ENCODE measurements at places on chromosomes 7 and 10.

- H3K4me3 ChIP-seq: no peak overlapping the region
- H3K27me3 ChIP-seq: no peaks in the 10 kb centered on the region
- H3K27ac ChIP-seq: no peak overlapping the region
- peak; percentile 0 for DNase-seq
Observed at GRCh38 chr7:1854866-1855724, 185.0 kb downstream of the ELFN1 start.

- no peak for DNase-seq
- no peak overlapping the region for H3K4me3 ChIP-seq
- no peaks in the 10 kb centered on the region for H3K27me3 ChIP-seq
- no peaks in the 10 kb centered on the region for H3K4me1 ChIP-seq
Observed at GRCh38 chr7:156881679-156882078, 11.3 kb downstream of the LMBR1 start.

GRCh38 chr10:86361156-86362128, 5.2 kb downstream of the GRID1 start:
- H3K4me3 ChIP-seq: no peak overlapping the region
- peaks cover 5% of the 10 kb centered on the region for H3K27me3 ChIP-seq
- peaks cover 13% of the 10 kb centered on the region for H3K4me1 ChIP-seq
- DNase-seq: no peak
- no peak overlapping the region for H3K27ac ChIP-seq

DNA sequence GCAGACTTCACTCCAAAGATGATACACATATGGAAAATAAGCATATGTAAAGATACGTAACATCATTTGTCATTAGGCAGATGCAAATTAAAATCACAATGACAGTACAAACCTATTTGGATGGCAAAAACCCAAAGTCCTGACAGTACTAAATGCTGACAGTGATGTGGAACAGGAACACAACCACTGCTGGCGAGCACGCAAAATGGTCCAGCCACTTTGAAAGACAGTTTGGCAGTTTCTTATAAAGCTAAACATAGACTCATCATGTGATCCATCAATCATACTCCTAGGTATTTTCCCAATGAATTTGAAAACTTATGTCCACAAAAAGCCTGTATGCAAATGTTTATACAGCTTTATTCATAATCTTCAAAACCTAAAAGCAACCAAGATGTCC, 200.7 kb downstream of the RAMP3 start:
- no peak overlapping the region for H3K4me3 ChIP-seq
- no peaks in the 10 kb centered on the region for H3K4me1 ChIP-seq
- no peak overlapping the region for H3K27ac ChIP-seq
- peaks cover 11% of the 10 kb centered on the region for H3K27me3 ChIP-seq

- H3K4me3 ChIP-seq: no peak overlapping the region
- H3K4me1 ChIP-seq: no peaks in the 10 kb centered on the region
- no peak for DNase-seq
- H3K36me3 ChIP-seq: peaks cover 22% of the 10 kb centered on the region
Observed at GRCh38 chr10:87538092-87539015, 33.7 kb downstream of the MINPP1 start.

DNA sequence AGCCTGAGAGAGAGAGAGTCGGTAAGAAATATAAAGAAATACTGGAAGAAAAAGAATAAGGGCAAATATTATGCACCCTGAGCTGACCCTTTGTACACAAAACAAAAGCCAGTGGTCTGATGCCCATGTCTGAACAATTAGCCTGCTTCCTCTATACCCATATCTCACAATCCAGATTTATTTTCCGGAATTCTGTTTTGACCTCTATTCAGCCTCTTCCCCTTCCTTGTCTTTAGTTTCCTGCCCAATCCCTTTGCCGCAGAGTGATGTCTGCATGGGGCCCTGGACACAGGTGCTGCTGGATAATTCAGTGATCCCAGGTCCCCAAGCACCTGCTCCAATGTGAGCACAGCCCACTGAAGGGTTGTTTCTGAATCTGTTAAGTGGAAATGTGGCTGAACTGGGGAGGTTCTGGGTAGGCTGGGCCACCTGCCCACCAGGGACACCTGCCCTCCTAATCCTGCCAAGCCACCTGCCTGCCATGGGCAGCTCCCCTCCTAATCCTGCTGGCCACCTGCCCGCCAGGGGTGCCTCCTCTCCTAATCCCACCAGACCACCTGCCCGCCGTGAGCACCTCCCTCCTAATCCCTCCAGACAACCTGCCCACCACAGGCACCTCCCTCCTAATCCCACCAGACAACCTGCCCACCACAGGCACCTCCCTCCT, 23.0 kb downstream of the ADGRA1 start:
- no peaks in the 10 kb centered on the region for H3K36me3 ChIP-seq
- H3K27ac ChIP-seq: no peak overlapping the region
- H3K4me3 ChIP-seq: no peak overlapping the region
- no peaks in the 10 kb centered on the region for H3K27me3 ChIP-seq
- no peak for DNase-seq
- no peaks in the 10 kb centered on the region for H3K4me1 ChIP-seq

DNA sequence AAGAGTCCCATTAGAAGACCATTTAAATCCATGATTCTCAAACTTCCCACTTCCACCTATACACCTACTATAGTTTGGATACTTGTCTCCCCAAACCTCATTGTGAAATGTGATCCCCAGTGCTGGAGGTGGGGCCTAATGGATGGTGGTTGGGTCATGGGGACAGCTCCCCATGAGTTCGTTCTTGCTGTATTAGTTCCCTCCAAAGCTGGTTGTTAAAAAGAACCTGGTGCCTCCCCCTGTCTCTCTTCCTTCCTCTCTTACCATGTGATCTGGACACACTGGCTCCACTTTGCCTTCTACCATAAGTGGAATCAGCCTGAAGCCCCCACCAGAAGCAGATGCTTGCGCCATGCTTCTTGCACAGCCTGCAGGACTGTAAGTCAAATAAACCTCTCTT, 53.9 kb downstream of the WIPF3 start:
- no peaks in the 10 kb centered on the region for H3K36me3 ChIP-seq
- no peak overlapping the region for H3K4me3 ChIP-seq
- DNase-seq: no peak
- no peaks in the 10 kb centered on the region for H3K4me1 ChIP-seq

- H3K4me1 ChIP-seq: peaks cover 14% of the 10 kb centered on the region
- H3K4me3 ChIP-seq: peak within 1 kb of the TSS; percentile 32
- no peaks in the 10 kb centered on the region for H3K36me3 ChIP-seq
- H3K27ac ChIP-seq: no peak within 1 kb of the TSS
Observed at GRCh38 chr10:70132098-70133029, at the start of gene AIFM2. Gene AIFM2 (minus strand): TSS chr10:70132825. CDS start chr10:70124084, 8,741 bp downstream.

DNA sequence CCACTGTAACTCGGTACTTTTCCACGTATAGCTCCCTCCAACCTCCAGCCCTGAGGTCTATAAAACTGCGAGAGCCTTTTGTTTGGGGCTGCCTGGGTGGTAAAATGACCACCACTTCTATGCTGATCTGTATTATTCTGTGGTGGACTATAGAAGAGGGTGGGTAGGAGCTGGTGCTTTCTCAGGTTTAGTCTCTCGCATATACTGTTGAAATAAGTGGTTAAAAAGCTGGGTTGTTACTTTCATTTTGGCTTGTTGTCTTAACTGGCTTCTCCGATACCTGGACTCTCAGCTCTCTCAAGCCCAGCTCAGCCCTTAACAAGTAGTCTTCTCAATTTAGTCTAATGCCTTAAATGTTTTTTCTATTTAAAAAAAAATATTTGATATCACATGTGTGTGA, 70.3 kb downstream of the KIF20B start:
- no peak for DNase-seq
- no peak overlapping the region for H3K27ac ChIP-seq
- no peak overlapping the region for H3K4me3 ChIP-seq
- H3K27me3 ChIP-seq: no peaks in the 10 kb centered on the region
- H3K4me1 ChIP-seq: no peaks in the 10 kb centered on the region

DNA sequence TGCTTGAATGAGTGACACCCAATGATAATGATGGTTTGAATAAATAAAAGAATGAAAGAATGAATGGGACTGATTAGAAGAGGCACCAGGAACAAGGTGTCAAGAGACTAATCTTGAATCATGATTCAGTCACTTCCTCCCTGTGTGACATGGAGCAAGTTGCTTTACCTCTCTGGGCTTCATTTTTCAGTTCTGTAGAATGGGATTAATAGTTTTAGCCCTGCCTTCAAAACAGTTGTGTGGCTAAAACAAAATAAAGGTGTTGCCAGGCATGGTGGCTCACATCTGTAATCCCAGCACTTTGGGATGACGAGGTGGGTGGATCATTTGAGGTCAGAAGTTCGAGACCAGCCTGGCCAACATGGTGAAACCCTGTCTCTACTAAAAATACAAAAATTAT, 37.6 kb downstream of the MYL10 start:
- no peaks in the 10 kb centered on the region for H3K27me3 ChIP-seq
- no peak for DNase-seq

GRCh38 chr10:33774857-33775256, 440.4 kb upstream of the NRP1 start:
- no peak overlapping the region for H3K4me3 ChIP-seq
- no peaks in the 10 kb centered on the region for H3K4me1 ChIP-seq
- H3K36me3 ChIP-seq: no peaks in the 10 kb centered on the region
- H3K27ac ChIP-seq: no peak overlapping the region
- no peak for DNase-seq
- H3K27me3 ChIP-seq: no peaks in the 10 kb centered on the region

All from CD4-positive, CD25-positive, alpha-beta regulatory T cell (primary cell).